Germinal center (tissue), 1 donor: ENCODE measurements at places on chromosomes 2 and 18.

GRCh38 chr2:219912491-219912921, 285.1 kb downstream of the SLC4A3 start:
- no peak for DNase-seq

DNA sequence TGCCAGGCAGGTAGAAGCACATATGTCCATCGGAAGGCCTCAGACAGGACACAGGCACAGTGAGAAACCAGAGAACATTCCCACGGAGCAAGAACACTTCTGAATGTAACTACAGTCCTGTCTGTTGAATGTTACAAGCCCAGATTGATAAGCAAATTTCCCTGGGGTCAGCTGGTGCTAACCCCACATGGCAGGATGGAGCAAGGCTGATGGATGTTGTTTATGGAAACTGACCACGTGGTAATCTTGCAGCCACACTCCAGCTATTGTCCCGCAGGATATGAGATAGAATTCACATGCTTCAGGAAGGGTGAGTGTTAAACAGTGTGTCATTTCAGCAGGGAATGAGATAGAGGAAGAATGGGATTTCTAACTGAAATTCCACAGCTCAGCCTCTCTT, 138.8 kb upstream of the COPS8 start:
- DNase-seq = no peak

GRCh38 chr2:160465002-160465401, 28.6 kb downstream of the RBMS1 start:
- DNase-seq = no peak

- no peak for DNase-seq
These were observed 47.5 kb upstream of the NEMP2 start for GRCh38 chr2:190582019-190582418.
